ENCODE measurements at places on chromosomes 11 and 22.

DNA sequence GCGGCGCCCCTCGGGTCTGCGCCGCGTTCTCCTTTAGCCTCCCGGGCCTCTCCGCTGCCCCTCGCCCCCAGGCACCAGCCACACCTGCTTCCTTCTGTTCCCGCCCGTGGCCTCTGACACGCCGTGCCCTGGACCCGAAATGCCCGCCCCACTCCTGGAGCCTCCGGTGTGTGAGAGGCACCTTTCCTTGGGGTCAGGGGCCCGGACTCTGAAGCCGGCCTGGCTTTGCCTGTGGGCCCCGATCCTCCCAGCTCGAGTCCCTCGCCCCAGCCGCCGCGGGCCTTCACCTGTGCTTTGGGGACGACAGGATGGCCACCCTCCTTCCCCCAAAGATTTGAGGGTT, 661 bp upstream of the CDPF1 start:
- DNase-seq: no peak

GRCh38 chr11:100681064-100681502, 6.0 kb upstream of the ARHGAP42 start:
- DNase-seq: peak; percentile 11

- no peak for DNase-seq
Observed at GRCh38 chr22:22329792-22330191, 85.2 kb downstream of the VPREB1 start.

GRCh38 chr11:128297091-128297651, 290.2 kb downstream of the ETS1 start:
- no peak for DNase-seq
